ENCODE measurements at places on chromosomes 1 and 21. TPM values are rescaled to one million over a fixed set of nuclear protein-coding genes. Genes with fewer than 3 reads are reported as not detected.

GRCh38 chr1:202565890-202566602 lies 144.2 kb downstream of the SYT2 start:
- no peak for DNase-seq

- DNase-seq, result no peak
These were observed 29.5 kb upstream of the CR2 start for GRCh38 chr1:207424570-207425131.

DNA sequence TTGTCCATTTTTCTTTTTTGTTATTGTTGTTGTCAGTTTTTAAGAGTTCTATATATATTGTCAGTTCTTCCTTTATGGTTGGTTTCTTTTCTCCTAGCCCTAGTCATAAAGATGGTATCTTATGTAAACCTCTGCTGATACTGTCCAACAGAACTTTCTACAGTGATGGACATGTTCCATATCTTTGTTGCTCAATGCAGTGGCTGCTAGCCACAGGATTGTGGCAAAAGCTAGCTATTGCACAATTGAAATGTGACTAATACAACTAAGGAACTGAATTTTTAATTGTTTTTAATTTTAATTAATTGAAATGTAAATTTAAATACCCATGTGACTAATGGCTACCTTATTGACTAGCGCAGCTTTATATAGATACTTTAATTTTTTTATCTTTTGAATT lies 411.8 kb upstream of the PTBP2 start:
- DNase-seq, result no peak

The OLFML3 gene
- polyA plus RNA-seq, result 109 TPM

- DNase-seq, result no peak
These were observed 101.1 kb upstream of the ZC3H11B start for GRCh38 chr1:219713981-219714381.

GRCh38 chr21:44364151-44365053 lies 11.0 kb downstream of the TRPM2 start:
- no peak for DNase-seq

GRCh38 chr1:93219443-93219842 lies 38.9 kb downstream of the CCDC18 start:
- DNase-seq, result no peak

GRCh38 chr1:67894981-67895735 lies 61.9 kb upstream of the GNG12 start:
- DNase-seq, result no peak

DNA sequence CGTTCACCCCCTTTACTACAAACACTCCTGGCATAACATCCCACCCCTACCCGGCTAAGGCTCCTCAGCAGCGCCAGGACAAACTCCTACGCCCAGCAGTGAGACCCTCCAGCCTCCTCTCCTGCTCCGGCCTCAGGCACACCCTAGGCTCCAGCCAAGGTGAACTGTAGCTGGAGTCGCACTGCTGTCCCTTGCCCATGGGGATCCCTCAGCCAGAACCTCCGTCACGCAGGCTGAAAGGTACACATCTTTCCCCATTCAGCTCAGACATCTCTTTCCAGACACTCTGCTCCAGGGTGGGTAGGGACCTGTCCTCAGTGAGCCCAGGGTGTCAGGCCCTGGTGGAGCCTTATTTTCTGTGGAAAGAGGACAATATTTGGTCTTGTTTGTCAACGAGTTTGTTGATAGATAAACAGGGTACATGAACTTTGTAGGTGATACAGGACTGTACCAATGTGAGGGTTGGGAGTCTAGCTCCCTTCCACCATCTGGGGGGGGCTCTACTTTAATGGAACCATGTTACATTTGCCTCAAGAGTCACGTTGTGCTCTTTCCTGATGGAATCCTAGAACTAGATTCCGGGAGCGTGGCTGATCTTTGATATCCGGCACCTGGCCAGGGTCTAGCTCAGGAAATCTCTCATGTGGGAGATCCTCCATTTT lies 56.5 kb upstream of the SSBP3 start:
- no peak for DNase-seq

The SPATA46 gene
- polyA plus RNA-seq, result 0.80 TPM

GRCh38 chr1:223745731-223746130 lies 33.4 kb downstream of the CAPN2 start:
- DNase-seq, result no peak

The GPR161 gene
- 19.8 TPM for polyA plus RNA-seq

The KIF21B gene
- 2.4 TPM for polyA plus RNA-seq

DNA sequence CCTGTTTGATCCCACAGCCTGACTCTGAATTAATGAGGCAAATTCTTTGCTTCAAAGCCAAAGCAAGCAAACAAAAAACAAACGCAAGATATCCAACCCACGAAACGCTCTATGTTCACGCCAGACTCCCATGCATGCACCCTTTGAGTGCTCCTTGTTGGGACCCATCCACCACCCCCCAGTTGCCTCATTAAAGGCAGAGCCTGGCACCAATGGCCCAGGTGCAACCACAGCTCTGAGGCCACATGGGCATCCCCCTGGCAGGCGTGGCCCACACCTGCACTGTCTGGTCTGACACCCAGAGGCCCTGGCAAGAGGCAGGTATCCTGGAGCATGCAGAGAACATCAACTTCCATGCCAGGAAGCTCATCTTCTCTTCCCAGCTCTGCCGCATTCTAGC lies 1.1 kb upstream of the PADI4 start:
- DNase-seq, result no peak

GRCh38 chr1:164155347-164155746 lies 403.6 kb upstream of the PBX1 start:
- DNase-seq, result peak; percentile 15

DNA sequence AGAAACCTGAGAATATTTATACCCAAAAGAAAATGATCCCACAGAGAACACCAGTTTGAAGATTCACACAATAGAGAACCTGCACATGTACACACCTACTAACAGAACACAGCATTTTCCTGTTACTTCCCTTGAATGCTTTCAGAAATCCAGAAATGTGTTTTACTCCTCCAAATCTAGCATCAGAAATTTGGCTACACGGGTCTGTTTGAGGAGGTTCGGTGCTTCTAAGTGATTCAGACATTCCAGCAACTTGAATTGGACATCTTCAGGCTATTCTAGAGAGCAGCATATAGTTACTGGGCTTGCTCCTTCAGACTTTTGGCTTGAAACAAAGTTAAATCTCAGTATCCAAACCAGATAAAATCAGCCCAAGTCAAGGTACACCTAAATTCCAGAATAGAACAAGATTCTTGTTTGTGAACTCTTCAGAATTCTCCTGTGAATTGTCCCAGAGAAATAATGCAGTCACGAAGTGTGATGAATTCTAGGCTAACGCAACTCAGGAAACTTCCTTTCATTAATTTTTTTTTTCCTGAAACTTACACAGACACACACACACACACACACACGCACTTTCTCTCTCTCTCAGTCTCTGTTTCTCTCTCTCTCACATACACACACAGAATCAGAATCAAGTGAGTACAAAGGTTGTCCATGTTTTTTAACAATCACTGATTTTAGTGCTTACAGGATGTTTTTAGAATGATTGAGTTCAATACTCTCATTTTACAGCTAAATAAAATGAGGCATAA lies 278.4 kb upstream of the SNX7 start:
- no peak for DNase-seq

GRCh38 chr1:55534565-55535121 lies 319.5 kb upstream of the USP24 start:
- DNase-seq, result peak; percentile 77

- no peak for DNase-seq
These were observed 168.2 kb downstream of the DSCAM start for GRCh38 chr21:40678681-40679284.

GRCh38 chr1:235181561-235182245 lies 20.7 kb upstream of the RBM34 start:
- no peak for DNase-seq

DNA sequence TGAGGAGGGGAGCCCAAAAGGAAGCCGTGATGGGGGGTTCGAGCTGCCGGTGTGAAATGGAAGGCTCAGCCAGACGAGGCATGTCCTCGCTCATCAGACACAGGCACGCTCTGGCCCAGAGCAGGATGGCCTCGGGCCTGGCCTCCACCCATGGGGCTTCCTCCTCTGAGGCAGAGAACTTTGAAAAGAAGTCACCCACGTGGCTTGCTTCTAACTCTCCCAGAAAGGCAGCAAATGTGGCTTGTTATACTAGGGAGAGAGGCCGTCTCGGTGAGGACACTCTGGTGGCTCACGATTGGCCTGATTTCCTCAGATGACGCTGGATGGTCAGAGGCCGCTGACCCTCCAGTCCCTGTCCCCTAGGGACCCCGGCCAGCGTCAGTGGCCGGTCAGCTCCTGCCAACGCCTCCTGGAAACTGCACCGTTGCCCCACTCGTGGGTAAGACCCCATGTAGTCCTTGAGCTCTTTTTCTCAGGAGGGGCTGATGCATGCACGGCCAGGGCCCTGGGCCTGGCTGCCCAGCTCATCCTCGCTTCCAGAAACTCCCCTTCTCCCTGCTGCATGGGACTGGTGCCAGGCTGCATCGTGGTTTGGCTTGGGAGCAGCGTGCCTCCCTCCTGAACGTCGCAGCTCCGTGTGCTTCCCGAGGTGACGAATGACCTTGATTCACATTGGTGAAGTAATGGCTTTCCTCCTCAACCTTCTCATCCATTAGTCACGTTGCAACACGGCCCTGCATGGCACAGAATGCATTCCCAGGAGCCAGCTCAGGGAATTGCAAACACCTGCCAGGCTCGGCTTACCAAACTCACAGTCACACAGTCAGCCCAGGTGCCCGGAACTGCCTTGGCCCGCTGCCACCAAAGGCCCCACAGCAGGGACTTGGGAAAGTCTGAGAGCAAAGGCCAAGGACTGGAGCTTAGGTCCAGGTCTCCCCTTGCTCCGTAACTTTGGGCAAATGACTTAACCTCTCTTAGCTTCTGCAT lies 58.8 kb downstream of the TOMM20 start:
- DNase-seq, result no peak
